ENCODE measurements at places on chromosomes 11 and 22.

DNA sequence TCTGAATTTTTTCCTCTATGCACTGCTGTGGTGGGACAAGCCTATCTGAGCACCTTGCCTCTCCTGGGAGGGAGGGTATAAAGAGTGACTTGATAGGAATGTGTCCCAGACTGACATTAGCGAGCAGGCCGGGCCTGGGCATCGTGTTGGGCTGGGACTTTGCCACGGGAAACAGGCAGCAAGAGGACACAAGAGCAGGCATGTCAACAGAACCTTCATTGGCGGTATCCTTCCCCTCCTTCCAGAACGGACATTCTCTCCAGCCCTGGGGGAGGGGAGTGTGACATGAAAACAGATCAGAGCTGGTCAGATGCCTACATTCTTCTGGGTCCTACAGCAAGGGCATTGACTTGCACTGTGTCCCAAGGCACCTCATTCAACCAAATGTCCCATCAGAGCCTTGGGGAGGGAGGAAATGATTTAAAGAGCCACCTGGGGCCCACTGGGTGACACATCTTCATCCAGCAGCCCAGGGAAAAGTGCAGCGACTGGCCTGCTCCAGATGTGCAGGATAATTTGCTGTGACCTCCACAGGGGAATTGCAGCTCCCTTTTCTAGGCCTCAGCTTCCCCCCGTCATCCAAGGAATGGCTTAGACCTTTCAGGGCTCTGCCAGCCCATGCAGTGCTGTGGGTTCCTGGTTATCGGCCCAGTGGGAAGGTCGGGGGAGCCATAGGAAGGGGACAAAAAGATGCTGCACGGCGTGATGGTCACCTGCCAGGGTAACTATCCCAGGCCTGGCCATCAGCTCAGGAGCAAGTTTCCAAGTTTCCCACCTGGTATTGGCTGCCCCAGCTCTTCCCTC lies 21.8 kb upstream of the UVRAG start:
- no peak for DNase-seq

DNA sequence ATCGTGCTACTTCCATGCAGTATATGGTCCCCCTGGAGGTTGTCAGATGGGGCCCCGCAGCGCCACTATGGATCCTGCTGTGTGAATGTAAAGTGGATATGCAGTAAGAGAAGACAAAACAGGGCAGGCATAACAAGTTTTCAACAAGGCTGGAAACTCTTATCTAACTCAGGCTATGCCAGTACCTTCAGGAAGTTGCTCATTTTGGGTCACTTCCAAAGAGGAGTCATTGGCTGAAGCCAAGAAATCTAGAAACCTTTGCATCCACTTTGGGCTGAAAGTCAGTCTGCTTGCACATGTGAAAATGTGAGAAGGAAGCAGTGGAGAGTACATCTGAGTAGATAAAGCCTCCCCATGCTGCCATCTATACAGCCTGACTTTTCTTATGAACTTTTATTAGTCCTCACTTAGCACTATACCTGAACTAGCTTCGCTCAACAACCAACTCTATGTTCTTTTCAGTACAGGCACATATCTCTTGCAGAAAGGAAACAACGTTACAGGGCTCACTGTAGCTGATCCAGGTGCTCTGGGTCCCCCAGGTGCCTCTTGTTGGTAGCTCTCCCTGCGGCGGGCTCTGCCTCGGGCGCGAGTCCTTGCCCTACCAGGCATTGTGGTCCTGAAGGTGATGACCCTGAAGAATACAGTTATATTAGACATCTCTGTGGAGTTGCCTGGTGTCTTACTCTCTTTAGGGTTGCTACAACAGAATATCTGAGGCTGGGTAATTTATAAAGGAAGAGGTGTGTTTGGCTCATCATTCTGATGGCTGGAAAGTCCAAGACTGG lies 12.4 kb downstream of the PIWIL3 start:
- no peak for DNase-seq

DNA sequence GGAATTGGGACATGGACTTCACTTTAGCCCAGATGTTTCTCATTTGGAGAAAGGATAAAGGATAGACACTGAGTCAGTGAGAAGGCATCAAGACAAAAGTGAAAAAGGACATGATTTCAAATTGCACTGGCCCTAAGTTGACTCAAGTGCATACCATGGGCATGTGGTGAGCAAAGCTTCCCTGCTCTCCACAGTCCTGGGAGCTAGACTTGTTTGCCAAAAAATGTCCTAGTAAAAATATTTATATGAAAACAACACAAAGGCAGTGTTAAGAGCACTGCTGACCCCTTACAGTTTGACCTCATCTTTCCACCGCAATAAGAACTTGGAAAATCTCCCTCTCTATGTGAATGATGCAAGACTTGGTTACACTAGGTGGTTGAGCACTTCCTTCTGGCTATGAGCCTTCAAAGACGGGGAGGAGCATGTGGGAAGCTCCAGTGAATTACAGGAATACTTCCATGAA lies 46.5 kb upstream of the FIBIN start:
- no peak for DNase-seq

DNA sequence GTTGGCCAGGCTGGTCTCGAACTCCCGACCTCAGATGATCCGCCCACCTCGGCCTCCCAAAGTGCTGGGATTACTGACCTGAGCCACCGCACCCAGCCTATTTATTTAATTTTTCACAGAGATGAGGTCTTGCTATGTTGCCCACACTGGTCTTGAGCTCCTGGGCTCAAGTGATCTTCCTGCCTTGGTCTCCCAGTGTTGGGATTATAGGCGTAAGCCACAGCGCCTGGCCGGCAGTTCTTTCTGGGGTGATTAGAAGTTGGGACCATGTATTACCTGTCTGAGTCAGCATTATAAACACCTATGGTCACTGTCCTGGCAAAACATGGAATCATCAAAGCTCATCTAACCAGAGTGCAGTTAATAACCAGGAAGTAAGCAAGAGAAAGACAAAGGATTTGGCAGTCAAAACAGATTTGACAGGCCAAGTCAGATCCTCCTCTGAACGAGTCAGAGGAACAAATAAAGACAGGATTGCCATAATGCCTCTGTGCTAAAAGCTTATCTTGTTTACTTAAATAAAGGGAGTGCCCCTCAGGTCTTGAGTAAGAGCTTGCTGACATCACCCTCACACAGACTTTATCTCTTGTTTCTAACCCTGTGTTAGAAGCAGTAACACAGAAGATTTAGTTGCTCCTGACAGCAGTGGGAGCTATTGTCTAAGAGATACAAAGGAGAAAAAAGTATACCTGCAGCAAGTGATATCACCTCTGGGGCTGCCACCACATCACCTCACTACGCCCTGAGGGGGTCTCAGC lies 3.7 kb downstream of the SERPIND1 start:
- DNase-seq = no peak

DNA sequence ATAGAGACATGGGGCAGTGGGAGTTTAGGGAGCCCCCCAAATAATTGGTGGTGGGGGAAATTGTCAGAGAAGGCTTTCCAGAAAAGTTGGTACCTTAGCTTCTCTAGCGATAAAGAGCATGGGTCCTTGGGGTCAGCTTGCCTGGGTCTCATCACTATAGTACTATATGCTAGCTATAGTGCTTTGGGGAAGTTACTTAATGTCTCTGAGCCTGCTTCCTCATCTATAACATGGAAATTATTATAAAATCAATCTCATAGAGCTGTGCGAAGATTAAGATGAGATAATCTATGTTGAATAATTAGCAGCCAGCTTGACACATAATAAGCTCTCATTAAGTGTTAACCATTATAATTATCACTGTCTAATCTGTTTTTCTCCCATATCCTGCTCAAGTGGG lies 41.2 kb downstream of the STIM1 start:
- no peak for DNase-seq

GRCh38 chr11:1351278-1351937 lies 38.3 kb upstream of the BRSK2 start:
- no peak for DNase-seq

GRCh38 chr11:27115051-27115650 lies 74.5 kb downstream of the BBOX1 start:
- DNase-seq = no peak

DNA sequence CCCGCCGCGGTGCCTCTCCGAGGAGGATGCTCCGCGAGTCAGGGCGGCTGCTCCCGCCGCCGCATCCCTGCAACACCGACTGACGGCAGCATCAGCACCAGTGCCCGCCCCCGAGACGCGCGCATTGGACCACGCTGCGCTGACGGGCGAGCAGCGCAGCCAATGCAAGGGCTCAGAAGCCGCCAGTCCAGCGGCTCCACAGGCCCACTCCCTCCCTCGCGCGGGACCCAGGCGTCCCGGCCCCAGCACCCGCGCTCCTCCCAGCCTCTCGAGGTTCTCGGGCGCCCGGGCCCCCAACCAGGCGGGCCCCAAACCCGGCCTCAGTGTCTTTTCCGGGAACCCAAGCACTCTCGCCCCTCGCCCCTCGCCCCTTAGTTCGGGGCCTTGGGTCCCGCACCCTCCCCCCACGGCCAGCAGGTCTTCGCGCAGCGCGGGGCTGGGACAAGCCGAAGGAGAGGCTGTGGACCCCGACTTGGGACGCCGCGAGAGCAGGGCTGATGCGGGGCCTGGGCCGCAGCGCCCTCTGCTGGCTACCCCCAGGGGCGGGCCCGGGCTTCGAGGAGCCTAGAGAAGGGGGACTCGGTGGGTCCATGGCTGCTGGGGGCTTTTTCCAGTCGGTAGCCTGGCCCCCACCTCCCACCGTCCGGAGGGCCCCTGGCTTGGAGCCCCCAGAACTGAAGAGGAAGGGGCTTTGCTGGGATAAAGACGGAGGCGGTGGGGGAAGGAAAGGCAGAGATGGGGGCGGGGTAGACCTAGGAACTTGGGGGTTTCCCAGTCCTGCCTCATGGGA lies at the start of gene NRXN2:
NRXN2 (minus strand) TSS at position 81 of the 790 bp plus-strand sequence. CDS start 9,498 bp downstream, outside the sequence.
- DNase-seq = peak; percentile 89

DNA sequence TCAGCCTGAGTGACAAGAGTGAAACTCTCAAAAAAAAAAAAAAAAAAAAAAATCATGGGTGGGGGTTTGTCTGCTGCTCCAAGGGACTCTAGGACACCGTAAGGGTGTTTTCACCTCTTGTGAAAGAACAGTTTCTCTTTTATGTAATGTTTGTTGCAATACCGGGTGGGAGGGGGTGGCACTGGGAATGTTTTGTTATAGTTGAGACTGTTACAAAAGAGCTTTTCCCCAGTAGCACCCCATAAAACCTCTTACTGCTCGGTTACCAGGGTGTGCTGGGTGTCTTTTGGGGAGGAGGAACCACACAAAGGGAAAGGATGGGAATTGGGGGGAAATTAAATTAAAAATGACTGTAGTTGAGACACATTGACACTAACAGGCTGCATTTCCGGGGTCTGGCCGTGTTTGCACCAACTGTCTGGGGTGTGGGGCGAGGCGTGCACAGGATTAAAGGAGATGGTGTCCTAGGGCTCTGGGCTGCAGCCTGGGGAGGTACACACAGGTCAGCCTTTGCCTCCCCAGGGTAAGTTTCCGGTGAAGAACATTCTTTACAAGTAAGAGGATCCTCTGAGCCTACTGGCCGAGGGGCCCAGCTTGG lies 1.6 kb downstream of the NFAM1 start:
- no peak for DNase-seq

DNA sequence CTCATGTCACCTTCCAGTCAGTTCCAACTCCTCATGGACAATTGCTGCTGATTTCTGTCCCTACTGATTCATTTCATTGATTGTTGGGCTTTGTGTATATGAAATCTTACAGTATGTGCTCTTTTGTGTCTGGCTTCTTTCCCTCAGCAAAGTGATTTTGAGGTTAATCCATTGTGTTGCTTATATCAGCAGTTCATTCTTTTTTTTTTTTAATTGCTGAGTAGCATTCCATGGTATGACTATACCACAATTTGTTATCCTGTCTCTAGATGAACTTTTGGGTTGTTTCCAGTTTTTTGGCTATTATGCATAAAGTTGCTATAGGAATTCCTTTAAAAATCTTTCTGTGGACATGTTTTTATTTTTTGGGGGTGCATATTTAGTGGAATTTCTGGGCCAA lies 59.9 kb downstream of the NXPE1 start:
- no peak for DNase-seq

DNA sequence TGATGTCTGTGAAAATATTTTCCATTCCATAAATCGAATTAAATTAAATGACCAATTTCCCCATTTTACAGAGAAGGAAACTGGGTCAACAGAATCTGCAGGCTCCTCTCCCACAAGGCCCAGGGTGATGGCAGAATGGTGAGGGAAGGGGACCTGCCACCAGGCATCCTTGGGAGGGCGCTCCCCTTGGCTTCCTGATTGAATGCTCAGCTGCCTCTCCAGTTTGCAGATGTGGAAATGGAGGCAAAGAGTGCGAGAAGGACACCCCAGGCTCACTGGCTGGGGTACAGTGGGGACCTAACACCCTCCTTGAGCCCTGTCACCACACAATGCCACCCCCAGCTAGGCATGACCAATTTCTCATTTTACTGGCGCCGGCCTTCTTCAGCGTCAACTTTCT lies 28.5 kb upstream of the CSNK1E start:
- peak; percentile 12 for DNase-seq

- no peak for DNase-seq
These were observed 27.0 kb downstream of the TESMIN start for GRCh38 chr11:68724293-68724692.

- no peak for DNase-seq
These were observed 261.3 kb upstream of the LRRC4C start for GRCh38 chr11:41720761-41721160.

DNA sequence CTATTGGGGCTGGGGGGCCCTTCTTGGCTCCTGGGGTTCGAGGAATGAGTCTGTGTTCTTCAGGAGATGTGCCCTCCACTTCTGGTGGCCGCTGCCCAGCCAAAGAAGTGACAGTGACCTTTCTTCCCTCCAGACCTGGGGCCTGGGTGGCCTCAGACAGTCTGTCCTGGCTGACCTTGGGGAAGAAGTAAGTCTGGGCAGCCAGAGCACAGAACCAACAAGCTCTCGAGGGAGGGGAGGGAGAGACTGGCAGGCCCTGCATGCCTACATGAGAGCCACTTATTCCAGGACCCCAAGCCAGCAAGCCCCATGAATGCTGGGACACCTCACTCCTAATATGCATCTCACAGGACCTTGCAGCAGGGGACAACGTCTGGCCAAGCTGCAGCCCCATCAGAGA lies 27.1 kb upstream of the STK33 start:
- DNase-seq = no peak

DNA sequence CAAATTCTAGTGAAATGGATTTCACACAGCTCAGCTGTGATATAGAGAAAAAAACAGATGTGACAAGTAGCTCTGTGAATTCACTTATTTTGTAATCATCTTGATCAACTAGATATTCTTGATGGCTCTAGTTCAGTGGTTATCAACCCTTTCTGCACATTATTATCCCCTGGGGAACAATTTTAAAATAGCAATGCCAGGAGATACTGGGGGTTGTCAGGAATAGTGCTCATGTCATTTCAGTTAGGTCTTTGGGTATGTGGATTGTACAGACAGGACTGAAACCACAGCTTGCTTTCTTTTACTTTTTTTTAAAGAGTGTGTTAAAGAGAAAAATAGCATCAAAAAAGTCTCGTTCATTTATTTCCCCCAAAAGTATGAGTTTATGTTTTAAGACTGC lies 269.0 kb upstream of the PDGFD start:
- DNase-seq = no peak

DNA sequence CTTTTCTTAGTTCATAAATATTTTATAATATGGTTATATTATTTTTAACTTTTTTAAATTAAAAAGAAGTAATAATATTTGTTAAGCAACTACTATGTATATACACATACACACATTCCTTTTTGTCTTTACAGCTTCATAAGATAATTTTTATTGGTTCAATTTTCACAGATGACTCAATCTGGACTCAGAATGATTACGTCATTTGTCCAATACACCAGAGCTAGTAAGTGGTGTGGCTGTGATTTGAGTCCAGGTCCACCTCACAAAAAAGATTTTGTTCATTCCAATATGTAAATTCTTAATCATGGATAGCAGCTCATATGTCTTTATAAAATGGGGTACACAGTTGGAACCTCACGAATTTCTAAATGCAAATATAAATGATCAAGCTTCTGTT lies 1014.5 kb downstream of the DLG2 start:
- no peak for DNase-seq

- no peak for DNase-seq
These were observed 38.6 kb downstream of the KCNQ1 start for GRCh38 chr11:2483426-2483825.
